ENCODE measurements at places on chromosomes 4 and X.

DNA sequence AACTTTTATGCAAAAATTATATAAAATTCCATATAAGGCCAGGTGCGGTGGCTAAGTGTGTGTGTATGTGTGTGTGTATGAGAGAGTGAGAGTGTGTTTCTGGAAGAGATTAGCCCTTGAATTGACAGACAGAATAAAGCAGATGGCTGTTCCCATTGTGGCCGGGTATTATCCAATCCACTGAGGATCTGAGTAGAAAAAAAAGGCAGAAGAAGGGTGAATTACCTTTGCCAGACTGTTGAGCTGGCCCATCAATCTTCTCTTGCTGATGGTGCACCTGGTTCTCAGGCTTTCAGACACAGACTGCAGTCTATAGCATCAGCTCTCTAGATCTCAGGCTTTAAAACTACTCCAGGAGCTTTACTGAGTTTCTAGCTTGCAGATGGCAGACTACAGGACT, 92.2 kb upstream of the SLIT2 start:
- DNase-seq, result no peak

- no peak for DNase-seq
Measured at GRCh38 chr4:84708406-84709135, 125.6 kb downstream of the CDS1 start.

- no peak for DNase-seq
Measured at GRCh38 chr4:162793004-162793403, 373.7 kb downstream of the NAF1 start.

DNA sequence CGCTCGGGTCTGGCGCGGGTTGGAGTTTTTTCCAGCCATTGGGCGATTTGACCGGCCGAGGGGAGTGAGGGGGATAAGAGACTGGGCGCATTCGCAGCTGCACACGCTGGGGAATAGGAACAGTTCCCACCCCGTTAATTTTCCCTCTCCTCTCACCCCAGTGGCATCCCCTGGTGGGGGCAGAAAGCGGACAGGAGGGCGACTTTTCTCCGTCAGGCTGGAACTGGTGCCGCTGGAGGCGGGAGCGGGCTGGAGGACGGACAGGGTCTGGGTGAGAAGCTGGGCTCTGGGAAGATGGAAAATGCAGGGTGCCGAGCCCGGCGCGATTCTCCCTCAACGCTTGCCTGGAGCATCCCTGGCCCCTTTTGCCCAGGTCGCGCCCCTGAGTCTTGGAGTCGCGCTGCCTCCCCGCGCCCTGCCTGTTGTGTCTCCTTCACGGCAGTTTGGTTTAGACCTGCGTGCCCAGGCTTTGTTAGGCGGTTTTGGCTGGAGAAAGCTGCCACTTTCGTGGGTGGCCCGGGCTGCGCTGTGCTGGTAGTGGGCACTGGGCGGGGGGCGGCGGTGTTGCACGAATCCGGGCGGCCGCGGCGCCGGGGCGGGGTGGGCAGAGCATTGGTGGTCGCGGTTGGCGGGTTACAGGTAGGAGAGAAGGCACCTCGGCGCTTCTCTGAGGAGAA, 2.0 kb downstream of the ADGRL3 start:
- DNase-seq, result no peak

GRCh38 chr4:722169-722725, 16.6 kb downstream of the PCGF3 start:
- no peak for DNase-seq

DNA sequence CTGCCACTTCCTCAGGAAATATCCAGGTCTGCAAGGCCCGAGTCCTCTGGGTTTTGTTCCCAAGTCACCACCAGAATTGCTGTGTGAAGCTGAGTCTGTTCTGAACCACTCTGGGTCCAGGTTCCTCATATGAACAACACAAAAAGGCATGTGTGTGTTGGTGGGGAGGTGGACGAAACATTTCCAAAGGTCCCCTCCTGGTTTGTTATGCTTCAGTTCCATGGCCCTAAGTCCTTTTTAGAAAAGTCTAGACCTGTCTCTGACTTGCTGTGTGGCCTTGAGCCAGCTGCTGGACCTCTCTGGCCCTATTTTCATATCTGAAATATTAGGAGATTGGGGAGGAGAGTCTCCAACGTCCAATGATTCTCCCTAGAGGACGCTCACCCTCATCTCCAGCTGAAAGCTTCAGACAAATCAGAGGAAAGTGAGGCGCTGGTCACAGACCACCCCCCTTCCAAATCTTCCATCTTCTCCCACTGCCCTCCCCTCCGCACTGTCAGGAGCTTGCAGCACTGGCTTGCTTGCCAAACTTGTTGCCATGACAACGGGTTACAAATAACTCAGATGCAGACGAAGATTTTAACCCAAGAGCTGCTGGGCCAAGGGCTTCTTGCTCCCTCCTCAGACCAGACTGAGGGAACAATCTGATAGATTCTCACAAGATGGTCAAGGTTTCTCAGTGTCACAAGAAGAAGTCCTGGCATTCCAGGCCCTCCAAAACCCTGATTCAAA, 64.5 kb downstream of the SMC1A start:
- DNase-seq, result no peak

- DNase-seq, result no peak
Measured at GRCh38 chr4:171430495-171430894, 382.7 kb upstream of the GALNTL6 start.

- DNase-seq, result no peak
Measured at GRCh38 chrX:18941896-18942295, 42.0 kb downstream of the PHKA2 start.

DNA sequence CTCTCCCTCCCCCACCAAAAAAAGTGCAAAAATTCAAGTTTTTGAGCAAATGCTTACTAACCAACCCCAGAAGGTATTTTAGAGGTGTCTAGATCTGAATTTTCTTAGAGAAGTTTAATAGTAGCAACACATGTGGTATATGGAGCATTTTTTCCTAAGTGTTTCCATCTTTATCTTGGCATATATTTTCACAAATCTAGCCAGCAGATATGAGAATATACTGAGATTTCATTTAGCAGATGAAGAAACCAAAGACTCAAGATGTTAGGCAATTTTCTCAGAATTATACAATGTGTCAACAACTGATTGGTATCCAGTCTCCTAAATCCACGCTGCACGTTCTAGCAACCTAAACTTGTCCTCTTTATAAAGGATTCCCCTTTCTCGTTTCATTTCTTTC, 245.5 kb upstream of the CXXC4 start:
- DNase-seq, result no peak

DNA sequence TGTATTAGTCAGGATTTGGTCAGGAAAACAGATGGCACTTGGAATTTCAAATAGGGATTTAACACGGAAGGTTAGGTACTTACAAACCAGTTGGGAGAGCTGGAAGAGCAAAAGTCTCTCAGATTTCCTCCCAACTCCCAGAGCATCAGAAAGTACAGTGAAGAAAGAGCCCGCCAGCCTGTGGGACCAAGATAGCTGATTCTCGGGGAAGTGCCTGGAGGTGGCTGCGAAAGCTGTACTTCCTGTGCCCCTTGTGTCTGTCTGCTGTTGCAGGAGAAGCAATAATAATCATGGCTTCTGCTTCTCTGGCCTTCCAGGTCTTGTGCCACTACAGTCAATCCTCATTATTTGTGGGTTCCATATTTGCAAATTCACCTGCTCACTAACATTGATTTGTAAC, 221.0 kb upstream of the BCOR start:
- DNase-seq, result no peak

DNA sequence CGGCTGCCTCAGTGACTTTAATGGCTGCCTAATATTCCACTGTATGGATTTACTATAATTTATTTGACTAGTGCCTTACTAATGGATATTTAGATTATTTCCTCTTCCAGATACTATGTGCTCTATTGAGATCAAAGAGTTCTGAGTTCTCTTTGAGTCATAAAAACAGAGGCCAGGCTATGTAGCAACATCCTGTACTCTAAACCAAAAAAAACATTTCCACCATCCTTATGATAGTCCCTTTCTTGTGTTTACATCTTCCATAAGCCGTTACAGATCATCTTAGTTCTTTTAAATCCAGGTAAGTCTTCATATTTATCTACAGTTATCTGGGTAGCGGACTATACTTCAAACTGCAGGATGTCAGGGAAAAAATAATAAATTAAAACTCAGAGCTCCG, 56.6 kb upstream of the TMEM184C start:
- no peak for DNase-seq

GRCh38 chr4:36264207-36264826, 17.1 kb upstream of the DTHD1 start:
- DNase-seq, result no peak

DNA sequence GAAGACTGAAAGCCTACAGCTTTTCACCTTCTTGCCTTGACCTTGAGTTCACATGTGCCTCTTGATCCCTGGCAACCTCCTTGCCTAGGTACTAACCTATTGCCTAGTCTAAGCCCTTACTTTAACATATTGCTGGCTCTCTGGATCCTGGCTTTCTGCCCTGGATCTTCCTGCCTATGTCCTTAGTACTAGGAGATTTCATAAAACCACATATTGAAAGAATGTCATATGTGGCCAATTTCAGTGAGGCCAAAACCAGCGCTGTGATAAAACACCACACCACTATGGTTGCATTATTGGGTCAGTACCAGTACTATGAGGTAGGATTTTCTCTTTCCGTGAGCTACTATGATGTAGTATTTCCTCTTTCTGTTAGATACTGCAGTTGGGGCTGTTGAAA, 80.4 kb downstream of the CT47B1 start:
- DNase-seq, result no peak

DNA sequence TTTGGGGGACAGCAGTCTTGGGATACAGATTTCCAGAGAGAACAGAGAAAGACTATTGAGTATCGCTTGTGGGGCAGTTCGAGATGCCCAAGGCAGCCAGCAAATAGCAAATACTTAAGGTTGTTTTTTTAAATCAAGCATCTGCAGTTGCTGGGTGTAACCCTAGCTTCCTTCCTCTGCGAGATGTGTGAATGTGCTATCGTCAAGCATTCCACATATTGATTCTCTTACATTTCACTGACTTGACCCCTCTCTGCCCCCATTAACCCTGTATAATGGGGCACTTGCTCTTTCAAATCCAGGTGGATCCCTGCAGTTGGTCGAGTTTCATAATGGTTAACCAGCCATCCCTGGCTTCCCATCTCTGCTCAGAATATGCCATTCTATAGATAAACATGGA, 23.5 kb downstream of the KCNE5 start:
- DNase-seq, result no peak

DNA sequence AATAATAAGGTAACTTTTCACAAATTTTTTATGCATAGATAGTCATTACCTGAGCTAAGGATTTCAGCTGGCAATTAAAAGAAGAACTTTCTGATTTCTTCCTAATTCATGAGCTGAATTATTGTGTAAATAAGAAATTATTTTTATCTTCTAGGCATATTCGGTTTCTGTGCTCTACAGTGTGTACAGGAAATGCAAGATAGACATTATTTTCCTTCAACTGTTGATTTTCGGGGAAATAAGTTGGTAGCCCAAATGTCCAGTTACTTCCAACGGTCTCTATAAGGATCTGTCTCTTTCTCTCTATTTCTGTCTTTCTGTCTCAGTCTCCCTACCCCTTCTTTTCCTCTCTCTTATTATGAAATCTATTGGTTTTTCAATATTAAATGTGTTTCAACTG, 137.3 kb upstream of the CLNK start:
- DNase-seq, result no peak

Measured in colonic mucosa (tissue), 4 donors.